Activated CD4-positive, alpha-beta T cell treated with anti-CD3 and anti-CD28 coated beads for 4 hours (primary cell): ENCODE measurements at places on chromosomes 3 and 15.

DNA sequence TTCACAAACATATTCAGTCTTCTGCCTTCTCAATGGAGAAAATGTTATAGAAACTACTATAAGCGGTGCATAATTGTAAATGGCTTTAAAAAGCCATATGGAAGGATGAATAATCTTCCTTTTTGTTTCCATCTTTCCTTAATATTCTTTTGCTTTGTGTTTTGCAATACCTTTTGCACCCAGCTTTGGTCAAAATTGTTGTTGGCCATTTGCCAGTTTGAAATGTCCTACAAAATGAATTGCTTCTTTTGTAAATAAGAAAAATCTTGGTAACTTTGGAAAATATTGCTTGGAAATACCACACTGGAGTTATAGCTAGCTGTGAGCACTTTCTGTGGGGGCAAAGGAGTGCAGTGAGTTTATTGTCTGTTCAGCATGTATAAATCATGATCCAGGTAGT is 93.5 kb upstream of the NR2F2 start:
- DNase-seq, result no peak

GRCh38 chr3:157594413-157594812 is 91.2 kb upstream of the VEPH1 start:
- DNase-seq, result no peak

DNA sequence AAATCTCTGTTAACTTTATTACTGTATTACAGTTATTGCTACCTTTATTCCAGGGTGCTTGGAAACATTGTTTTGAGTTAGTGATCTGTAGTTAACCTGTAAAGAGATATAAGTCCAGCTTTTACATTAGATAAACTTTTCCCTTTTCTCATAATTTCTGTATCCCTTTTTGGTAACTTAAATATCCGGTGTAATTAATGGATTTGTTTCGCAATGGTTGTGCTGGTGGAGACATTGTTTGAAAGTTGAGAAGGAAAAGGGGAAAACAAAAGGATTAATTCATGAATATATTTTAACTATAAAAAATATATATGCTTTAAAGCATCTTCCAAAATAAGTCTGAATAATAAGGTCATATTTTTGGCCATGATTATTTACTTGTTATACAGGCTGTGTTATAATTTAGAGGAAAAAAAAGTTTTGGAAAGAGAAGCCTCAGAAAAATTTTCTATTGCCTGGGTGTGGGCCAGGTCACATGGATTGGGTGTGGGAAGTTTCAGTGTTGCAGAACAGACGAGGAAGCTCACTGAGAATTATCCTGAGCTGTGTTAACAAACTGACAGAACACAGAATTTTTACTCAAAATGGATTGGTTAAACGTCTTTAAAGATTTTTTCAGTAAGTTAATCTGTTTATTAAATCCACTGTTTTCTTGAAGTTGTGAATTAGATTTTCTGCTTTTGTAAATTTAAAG is 27.7 kb upstream of the IL20RB start:
- no peak for DNase-seq

DNA sequence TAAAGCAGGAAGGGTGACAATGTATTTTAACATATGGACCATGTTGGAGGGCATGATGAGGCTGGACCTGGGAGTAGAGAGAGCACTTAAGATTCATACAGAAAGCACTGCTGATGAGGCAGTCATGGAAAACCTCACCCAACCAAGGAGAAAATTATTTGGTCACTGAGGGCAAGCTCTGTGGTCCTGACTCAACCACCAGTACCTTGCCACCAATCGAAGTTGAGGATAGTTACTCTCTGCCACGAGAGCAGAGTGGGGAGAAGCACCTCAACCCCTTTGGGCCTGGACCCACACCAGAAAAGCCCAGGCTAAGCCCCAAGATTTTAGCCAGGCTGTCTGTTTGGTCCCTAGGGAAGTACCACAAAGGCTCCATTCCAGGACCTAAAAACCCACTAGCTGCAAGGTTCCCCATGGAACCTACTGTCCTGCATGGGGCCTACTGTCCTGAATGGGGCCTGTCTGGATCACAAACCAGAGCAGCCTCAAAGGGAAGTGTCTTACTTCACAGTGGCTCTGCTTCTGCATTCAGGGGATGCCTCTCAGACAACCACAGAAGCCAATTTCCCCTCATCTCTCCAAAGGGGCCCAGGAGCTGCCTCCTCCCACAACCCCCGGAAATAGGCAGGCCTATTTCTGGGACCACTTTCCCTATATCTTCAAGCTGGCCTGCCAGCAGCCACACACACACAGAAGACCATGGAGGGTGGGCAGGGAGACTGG is 4.2 kb downstream of the CCDC71 start:
- no peak for DNase-seq

DNA sequence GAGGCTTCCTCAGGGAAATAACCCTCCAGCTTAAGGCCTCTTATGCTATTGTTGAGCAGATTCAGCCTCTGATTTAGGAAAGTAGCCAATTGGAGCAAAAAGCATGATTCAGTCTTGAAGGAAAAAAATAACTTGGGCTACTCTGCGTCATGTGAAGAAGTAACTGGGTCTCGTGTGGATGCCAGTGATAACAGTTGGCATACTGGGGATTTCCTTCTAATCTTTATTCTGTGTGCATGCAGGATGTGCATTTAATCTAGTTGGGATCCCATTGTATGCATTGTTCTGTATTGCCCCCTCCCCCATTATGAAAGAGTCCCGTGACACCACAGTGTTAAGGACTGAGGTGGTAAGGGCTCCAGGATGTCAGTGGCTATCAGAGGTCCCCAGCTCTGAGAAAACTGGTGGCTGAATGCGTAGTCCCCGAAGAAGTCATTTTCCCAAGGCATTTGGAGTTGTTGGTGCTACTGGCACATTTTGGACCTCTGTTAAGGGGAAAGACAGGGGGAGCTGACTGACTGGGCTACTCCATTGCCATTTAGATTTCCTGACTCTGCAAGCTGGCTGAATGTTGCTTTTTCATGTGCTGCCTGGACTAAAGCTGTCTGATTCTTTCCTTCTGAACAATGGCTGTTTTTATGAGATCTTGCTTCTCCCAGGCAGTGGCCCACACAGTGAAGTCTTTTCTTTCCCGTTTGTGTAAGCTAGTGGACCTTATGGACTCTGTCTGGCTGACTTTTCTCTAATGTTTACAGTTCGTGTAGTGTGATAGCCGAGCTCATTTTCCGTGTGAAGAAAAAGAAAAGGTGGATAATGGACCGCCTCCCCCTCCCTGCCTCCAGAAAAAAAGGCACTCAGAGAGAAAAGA is 38.4 kb upstream of the TRAK1 start:
- DNase-seq, result no peak

DNA sequence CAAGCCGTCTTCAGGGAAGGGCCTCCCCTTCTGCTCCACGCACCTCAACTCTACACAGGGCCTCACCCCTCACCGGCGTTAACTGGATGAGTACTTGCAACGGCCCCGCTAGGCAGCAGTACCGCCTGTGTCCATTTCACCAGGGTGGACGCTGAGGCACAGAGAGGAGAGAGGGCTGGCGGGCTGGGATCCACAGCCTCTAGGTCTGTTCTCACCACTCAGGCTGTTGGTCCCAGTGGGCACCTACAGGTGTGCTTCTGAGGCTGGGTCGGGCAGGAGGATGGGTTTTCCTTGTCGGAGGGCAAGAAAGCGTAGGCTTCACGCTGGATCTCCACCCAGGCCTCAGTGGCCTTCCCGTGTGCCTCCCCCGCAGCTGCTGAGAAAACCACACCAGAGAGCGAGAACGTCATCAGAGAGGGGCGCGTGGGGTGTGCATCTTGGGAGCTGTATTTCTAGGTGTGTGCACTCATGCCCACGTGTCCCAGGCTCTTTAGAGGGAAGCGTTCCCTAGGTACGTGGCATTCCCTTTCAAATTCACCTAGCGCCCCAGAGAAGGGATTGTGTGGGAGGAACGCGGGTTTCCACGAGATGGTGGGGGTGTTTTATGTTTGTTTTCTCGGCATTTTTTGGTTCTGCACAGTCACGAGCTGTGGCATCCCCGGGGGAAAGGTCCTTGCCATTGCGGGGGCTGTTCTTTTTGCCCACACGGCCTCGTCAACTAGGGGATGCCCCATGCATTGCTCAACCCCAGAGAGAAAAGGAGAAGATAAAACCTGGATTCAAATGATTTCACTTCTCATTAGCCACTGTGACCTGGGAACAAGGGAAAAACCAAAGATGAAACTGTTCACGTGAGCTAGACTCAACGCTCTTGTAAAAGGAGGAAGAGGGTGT is 67.7 kb downstream of the MGLL start:
- DNase-seq, result no peak

- DNase-seq, result no peak
Measured at GRCh38 chr3:67529337-67529736, 125.1 kb downstream of the SUCLG2 start.

GRCh38 chr3:63809607-63810006 is 9.5 kb upstream of the C3orf49 start:
- no peak for DNase-seq

DNA sequence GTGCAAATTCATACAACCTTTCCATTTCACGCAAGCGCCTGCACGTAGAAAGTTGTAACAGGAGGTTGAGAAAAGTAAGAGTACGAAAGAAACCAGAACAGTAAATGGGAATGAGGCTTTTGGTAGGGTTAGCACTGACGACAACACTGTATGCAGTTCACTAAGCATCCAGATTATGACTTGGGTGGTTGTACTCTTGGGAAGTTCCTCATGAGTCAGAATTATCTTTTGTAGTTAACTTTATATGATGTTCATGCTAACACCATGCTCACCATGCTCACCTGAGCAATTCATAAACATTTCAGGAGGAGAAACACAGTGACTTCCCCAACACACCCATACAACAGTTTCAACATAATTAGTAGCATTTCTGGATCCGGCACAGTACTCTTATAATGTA is 3.0 kb upstream of the LPP start:
- no peak for DNase-seq

DNA sequence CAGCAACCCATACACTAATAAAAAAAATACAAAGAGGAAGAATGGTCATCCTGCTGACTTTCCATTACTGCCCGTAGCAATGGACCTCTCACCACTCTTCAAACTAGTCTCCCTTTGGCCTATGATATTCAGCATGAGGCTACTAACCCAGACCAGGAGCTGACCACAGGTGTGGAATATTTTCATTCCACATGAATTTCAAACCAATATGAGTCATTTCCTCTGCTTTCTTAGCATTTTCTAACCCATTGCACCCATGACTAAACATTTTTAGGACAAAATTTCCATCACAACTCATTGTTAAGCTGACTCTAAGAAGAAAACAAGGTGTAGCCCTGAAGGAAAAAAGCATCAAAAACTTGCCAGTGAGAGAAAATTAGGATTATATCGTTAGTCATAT is 34.0 kb upstream of the ZPLD1 start:
- no peak for DNase-seq

DNA sequence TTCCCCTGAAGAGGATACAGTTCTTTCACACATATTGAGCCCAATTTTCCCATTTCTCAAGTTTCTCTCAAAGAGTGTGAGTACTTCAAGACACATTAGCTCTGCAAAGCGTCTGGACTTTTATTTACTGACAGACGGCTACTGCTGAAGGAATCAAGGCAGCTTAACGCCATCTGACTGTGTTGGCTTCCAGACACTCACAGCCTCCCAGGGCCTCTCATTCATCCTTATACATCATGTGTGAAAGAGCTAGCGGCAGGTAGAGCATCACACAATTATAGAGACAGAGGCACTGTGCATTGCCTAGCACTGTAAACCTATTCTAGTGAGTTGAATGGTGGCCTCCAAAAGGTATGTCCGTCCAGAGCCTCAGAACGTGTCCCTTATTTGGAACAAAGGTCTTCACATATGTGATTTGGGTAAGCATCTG is 284.1 kb upstream of the STT3B start:
- DNase-seq, result no peak

- peak; percentile 47 for DNase-seq
Measured at GRCh38 chr3:111610189-111610588, 15.0 kb upstream of the ZBED2 start.

DNA sequence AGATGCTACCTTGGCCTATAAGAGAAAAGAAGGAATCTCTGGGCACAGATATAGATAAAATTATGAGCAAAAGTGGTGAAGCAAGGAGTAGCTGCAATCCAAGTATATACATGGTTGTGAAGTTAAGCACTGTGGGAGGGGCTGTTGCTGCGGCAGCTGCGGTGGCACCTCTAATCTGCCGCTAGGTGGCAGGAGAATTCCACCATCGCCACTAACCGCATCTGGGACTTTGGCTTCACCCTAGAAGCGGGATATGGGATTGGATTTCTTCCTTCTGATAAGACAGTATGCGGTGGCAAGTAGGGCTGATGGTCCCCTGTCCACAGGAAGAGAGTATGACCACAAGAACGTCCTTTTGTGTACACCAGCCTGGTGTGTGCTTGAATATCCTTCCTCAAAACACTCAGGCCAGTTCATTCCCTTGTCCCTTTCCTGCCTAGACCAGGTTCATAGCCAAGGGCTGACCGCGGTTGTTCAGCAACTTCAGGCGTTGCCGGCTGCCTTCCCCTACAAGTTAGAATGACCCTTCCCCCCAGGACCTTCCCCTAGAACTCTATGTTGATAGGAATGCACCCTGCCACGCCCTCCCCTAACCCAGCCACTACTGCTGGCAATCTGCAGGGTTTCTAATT is 5.1 kb downstream of the MAGEL2 start:
- DNase-seq, result peak; percentile 4

- no peak for DNase-seq
Measured at GRCh38 chr3:4979428-4980228, at the start of gene BHLHE40. BHLHE40 (plus strand) TSS chr3:4979437; CDS start chr3:4979719, 282 bp downstream.

- no peak for DNase-seq
Measured at GRCh38 chr3:32571192-32571485, 481 bp upstream of the DYNC1LI1 start.

GRCh38 chr3:171776839-171777583 is 33.3 kb downstream of the PLD1 start:
- DNase-seq, result no peak

DNA sequence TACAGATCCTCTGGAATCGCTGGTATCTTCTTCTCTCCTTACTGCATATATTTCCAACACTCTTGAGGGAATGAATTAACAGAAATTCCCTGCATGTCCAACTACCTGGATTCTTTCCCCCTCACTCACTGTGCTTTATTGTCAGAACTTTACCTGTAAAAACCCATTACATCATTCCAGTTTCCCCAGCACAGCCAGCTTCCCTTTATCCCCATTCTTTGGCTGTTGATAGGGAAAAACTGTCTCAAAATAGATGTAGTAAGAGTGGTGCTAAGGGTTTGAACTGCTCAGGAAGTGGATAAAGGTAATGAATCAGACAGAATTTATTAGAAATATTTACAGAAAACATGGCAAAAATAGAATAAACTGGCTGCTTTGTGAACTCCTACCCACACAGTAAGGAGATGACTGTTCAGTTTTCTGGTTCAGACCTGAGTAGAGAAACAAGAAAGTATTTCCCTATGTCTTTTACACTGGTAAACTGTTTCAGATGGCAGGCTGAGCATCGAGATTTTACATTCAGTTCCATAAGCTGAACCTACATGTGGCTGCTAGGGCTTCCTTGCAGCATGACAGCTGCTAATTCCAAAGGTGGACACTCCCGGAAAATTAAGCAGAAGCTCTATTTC is 188.4 kb downstream of the CPNE4 start:
- DNase-seq, result no peak

DNA sequence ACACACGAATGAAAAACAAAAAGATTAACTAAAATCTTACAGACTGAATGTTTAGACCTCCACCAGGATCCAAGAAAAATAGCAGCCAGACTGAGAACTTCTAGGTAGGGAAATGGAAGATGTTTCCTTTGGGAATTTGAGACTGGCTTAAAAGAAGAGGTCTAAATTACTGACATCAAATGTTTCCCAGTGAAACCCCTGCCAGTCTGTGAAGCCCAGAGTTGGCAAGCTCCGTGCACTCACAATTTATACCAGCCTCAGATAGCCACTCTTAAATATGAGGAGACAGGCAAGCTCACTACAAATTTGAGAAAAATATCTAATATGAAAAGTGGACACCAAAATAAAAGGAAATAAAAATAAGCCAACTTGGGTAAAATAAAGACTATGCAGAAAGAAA is 700.5 kb upstream of the ZNF385D start:
- DNase-seq, result no peak
